Activated naive CD4-positive, alpha-beta T cell treated with anti-CD3 and anti-CD28 coated beads, Interleukin-2, amount 10 ng/mL, durations not matched to agents 7 days and 5 days (primary cell): ENCODE measurements at places on chromosomes 16 and 17.

DNA sequence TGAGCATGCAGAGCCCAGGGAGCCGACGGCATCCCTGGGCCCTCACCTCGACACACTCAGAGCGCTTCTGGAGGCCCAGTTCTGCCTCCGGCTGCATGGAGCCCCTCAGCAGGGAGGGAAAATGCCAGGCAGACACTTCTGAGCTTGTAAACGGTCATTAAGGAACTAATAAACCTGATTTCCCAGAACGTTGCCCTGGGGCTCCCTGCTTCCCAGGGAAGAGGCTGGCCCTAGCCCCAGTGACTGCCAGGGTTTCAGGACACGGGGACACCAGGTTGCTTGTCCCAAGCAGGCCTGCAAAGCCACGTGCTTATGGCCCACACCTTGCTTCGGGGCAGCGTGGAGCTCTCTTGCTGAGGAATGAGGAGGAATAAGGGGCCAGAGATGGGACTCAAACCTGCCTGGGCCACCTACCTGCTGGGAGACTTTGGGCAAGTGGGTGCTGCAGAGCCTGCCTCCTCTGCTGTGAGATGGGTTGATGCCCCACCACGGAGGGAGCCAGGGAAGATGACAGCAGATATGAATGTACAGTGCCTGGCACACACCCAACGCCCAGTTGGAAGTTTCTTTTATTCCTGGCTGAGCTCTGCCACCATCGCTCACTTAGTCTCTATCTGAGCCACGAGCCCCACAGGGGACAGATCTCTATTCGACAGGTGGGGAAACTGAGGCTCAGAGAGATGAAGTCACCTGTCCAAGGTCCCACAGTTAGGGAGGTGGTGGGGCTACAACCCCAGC, 5.4 kb downstream of the RHBDF2 start:
- DNase-seq, result no peak

DNA sequence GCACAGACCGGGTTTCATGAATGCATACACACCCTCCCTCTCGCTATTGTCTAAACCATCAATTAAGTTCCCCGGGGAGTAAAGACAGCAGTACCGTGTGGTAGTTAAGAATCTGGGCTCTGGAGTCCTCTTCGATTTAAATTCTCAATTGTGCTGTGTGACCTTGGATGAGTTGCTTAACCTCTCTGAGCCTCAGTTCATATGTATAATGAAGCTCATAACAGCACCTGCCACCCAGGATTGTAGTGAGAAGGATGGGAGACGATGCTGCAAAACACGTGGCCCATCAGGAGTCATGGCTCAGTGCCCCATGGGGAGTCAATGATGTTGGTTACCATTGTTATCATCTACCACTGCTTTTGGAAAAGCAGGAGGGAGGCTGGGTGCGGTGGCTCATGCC, 34.5 kb upstream of the KDM8 start:
- no peak for DNase-seq

DNA sequence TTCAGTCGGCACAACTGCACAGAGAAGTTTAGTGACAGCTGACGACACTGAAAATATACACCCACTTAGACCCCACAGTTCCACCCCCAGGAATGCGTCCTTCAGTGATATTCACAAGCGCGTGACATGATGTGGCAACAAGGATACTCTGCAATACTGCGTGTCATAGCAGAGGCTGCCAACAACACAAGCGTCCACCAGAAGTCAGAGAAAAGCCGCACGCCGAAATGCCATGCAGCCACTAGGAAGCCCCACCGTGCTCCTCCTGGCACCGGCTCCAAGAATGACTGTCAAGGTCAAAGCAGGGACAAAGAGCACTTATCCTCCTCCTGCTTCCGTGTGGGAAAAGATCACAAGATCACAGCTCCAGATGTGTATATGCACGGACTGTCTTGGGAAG, 3.5 kb downstream of the ATP2A3 start:
- no peak for DNase-seq

DNA sequence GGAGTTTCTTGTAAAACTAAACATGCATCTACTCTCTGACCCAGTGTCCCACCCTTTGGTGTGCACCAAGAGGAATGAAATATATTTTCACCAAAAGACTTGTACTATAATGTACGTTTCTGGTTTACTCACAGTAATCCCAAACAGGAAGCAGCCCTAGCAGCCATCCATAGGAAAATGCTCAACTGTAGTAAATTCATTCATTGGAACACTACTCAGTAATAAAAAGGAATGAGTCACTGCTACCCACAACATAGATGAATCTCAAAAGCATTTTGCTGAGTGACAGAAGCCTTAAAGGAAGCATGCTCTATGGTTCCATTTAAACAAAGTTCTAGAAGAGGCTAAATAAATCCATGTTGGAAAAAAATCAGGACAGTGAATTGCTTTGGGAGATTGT, 37.6 kb upstream of the DHRS7B start:
- DNase-seq, result no peak

GRCh38 chr17:40321961-40322357, 13.0 kb downstream of the RARA start:
- no peak for DNase-seq

DNA sequence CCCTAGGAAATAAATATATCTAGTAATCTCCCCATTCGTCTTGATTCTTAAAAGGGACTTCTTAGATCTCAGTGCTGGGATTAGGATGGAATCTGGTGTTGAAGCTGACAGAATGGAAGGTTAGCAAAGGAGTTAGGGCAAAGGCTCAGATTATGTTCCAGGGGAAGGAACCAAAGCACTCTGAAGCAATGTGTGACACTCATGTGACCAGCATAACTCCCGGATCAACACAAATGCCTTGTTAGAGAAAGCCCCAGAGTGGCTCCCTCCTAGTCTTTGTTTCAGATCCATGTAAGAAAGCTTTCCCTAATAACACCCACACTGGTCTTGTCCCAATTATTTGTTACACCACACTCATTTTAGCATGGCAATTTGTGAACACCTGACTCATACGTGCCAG, 62.6 kb upstream of the ERN1 start:
- DNase-seq, result no peak

GRCh38 chr16:12256921-12257320, 280.4 kb downstream of the SNX29 start:
- DNase-seq, result no peak

DNA sequence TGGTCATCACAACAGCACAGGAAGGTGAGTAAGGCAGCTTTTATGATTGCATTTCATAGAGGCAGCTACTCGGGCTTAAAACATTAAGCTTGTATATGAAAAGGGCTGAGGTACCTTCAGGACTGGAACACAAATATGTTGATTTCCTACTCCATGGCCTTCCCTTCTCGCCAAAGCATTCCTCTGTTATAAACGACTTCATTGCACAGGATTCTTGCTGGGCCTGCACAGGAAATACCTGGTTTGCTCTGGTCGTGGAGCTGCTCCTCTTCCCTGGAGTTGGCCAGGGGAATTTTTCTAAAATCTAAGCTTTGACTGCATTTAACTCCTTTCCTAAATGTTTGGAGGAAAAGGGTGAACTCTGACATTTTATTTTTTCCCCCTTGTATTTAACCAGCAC, 49.0 kb downstream of the CHD9 start:
- DNase-seq, result no peak

DNA sequence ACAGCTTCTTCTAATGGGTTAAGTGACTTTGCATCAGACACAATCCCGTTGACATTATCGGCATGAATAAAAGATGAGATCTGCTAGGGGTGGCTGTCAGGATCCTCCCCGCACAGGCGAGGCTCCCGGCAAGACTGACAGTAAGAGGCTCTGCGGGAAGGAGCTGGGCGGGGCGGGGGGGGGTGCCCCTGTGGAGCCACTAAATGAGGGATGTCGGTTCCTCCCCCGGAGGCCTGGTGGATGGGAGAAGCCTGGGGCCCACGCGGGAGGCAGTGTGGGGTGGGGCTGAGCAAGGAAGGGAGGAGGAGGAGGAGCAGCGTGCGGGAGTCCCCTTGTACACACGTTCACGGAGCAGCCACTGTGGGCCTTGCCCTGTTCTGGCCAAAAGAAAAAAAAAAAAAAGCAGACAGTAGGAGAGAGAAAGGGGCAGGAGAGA, 190.9 kb upstream of the GSE1 start:
- DNase-seq, result peak; percentile 17

DNA sequence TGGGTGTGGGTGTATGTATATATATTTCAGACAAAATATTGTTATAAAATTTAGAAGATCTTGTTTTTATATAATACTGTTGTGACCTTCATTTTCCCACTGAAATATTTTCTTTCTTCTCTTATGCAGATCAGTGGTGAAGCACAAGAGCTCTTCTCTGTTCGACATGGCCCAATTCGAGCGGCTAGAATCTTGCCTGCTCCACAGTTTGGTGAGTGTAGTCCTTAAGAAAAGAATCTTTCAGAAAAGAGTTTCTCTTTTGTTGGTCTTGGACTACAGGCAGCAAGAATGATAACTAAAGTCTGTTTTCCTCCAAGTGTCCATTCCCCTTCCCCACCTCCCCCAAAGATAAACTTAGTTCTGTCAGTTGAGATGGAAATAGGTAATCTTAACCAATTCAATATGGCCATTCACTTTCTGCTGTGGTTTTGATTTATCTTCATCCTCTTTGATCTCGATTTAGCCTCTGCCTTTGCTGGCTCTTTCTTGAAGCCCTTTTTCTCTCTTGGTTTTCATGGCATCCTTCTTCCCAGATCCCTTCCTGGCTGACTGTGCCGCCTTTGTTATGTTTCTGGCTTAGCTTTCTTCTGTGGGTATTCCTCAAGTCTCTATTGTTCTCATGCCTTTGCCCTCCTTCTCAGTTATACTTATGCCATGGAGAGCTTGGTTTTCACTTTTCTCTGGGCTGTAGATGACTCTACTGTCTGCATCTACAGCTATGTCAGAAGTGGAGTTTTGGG, 69.6 kb downstream of the BCAS3 start:
- DNase-seq, result no peak

GRCh38 chr17:4520060-4520893, 21.6 kb downstream of the SPNS2 start:
- DNase-seq, result no peak

DNA sequence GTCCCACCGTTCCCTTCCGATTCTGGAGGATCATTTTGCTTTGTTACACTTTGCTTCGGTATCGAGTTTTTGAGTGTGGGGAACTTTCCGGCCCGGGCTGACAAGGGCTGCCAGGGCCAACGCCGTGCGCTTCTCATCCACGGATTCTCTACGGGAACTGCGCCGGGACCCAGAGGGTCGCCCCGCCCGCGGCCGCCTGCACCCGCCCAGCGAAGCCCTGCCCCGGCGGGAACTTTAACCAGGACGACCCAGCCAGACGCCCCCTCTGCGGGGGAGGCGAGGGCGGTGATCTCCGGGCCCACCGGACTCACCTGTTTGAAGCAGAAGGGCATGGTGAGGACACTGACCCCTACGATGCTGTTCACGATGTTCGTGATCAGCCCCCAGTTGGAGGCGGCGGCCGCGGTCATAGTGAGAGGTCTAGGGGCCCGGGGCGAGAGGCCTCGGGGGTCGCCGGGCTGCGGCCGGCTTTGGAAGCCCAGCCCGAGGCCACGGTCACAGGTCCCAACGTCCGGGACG, 536 bp downstream of the SLC38A10 start:
- DNase-seq, result peak; percentile 46

DNA sequence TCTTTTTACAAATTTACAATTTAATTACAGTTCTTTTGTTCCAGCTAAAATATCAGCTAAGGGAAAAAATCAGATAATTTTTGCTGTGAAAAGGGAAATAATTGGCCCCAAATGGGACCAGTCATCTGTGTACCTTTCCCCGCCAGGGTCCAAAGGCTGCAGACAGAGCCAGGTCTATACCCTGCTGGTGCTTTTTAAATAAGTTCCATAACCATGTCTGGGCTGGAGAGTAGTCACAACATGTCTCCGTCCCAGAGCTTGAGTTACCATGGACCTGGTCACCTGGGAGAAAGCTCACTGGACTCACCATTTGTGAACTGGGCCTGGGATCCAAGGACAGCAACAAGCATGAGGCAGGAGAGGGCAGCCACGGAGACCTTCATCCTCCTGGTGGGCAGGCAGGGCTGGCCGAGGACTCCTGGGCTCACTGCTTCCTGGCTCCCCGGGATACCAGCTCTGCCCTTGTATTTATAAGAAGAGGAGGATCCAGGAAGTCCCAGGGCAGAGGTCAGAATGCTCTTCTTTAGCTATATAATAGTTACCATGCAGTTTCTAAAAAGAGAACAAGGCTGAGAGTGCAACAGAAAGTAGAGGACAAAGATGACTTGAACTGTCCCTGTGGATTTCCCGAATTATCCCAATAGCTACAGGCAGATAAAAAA, at the start of gene CCL15:
TSS of gene CCL15 (minus strand) at position 444 of the 662 bp plus-strand sequence. CDS start at position 383, 61 bp downstream.
- DNase-seq, result no peak

- DNase-seq, result peak; percentile 92
These were observed 13.5 kb downstream of the SPATA32 start for GRCh38 chr17:45248132-45248957.

DNA sequence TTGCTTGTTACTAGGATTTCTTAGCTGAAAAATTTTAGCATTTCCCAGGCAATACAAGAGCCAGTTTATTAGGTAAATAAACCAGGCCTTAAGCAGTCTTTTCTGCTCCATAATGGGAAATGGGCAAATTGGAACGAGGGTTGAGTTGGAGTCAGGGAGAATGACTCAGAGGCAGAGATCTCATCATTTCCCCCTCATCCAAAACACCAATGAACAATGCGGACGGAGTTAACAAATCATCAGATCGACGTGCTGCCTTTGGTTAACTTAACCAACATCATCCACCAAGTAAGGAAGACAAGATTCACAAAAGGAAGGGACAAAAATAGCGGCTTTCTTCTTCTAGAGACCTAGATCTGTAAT, 243.5 kb downstream of the STX8 start:
- DNase-seq, result no peak

DNA sequence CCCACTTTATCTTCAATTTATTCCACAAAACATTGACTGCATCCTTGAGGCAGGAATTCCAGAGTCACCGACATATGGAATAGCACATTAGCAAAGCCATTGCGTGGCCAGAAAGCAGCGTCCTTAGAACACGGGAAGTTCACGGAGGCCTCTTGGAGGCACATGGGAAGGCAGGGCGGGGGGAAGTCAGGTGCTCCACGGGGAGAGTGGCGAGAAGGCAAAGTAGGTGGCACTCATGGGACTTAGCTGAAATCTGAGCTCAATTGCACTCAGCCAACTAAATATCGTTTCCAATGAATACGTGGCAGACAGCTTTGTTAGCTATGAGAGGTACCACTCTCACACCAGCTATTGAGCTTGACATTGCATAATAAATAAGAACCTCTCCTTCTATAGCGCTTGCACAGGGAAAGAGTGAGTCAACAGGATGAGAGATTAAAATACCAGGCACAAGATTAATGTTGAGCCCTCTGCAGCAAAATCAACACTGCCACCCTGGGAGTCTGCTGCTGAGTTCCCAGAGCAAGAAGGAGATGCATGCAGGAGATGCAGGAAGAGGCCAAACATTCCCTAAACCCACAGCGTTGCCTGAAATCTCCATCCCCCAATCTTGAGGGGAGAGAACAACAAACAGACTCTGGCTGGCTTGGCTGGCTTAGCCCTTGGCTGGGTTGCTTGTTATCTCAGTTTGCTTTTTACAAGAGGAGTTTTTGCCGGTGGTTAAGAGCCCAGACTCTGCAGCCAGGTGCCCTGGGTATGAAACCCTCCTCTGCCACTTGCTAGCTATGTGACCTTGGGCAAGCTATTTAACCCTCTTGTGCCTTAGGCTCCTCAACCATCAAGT, 28.8 kb downstream of the ABCC12 start:
- DNase-seq, result no peak
